ENCODE measurements at places on chromosomes 2 and 18.

DNA sequence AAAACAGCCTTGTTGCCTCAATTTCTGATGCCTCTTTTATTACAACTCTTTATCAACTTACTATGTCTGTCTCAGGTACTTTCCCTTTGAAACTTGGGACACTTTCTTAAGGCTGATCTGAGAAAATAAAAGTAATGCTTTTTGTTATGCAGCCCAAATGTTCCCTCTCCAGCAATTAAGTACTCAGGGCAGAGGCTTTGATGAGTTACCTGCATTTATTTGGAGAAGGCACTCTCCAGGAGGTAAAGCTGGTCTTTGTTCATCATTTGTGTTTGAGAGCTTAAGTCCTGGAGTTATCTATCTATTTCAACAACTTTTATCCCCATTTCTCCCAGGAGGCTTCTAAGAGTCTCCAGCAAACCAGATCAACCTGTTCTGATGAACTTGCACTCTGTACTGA lies 259.2 kb downstream of the ASXL3 start:
- DNase-seq: peak; percentile 40

- no peak for DNase-seq
Observed at GRCh38 chr18:79888016-79888415, 63.4 kb downstream of the SLC66A2 start.

GRCh38 chr2:86172610-86173009 lies 22.7 kb downstream of the IMMT start:
- DNase-seq: peak; percentile 88

GRCh38 chr18:62643181-62643580 lies 72.2 kb upstream of the PHLPP1 start:
- DNase-seq: no peak

DNA sequence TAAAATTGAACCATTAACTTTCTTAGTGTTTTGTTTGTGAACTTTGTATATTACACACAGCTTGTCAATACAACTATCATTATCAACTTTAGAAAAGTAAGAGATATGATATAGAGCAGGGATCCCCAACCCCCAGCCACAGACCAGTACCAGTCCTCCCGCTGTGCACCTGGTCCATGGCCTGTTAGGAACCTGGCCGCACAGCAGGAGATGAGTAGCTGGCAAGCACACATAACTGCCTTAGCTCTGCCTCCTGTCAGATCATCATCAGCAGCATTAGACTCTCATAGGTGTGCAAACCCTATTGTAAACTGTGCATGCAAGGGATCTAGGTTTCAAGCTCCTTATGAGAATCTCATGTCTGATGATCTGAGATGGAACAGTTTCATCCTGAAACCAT lies 491.0 kb upstream of the NXPH2 start:
- DNase-seq: no peak

GRCh38 chr2:98795891-98796676 lies 65.2 kb upstream of the MGAT4A start:
- no peak for DNase-seq

- DNase-seq: no peak
Observed at GRCh38 chr2:164877927-164878326, 36.3 kb upstream of the COBLL1 start.

DNA sequence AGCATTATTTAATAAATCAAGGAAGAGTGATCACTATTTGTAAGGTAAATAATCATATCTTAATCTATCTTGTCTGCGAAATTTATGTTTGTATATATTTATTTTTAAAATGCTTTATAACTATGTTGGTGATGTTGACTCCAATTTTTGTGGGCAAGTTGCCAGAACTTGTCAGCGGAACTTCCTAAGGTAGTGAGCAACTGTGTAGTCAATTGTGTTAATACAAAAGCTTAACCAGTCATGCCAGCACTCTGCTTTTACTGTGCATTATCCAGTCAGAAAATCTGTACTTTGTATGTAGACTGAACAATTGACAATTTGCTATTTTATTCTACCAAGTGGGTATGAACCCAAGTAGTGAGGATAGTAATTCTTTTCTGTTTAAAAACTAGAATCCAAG lies 61.9 kb upstream of the RND3 start:
- no peak for DNase-seq

- no peak for DNase-seq
Observed at GRCh38 chr2:113124984-113125855, 2.2 kb upstream of the IL1RN start.

- no peak for DNase-seq
Observed at GRCh38 chr2:129422028-129422427, 557.4 kb upstream of the RAB6C start.

- DNase-seq: no peak
Observed at GRCh38 chr18:22286585-22286984, 117.2 kb downstream of the GATA6 start.

DNA sequence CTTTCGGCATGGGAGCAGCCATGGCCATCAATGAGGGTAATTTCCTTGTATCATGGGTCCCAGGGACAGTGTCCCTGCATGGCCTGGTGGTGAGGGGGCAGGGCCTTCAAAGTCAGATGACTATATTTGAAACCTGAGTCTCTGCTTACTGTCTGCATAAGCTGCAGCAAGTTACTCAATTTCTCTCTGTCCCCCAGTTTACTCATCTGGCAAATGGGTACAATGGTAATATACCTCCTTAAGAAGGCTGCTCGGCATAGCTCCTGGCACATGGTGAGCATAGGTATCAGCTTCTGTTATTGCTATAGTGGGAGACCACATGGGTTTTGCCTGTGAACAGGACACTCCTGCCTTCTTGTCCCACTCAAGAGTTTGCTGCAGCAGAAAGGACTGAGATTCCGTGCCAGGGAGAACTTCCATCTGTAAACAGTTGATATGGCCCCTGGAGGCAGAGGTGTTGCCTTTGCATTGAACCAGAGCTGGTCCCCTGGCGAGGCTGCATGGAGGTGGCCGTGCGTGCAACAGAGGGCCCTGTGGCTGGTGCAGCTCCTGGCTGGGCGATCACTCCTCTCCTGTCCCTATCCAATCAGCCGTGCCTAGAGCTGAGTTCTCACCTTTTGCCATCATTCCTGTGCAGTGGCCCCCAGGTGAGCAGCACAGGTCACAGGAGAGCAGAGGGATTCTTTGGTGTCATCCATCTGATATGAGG lies 22.7 kb upstream of the IGFBP5 start:
- no peak for DNase-seq

DNA sequence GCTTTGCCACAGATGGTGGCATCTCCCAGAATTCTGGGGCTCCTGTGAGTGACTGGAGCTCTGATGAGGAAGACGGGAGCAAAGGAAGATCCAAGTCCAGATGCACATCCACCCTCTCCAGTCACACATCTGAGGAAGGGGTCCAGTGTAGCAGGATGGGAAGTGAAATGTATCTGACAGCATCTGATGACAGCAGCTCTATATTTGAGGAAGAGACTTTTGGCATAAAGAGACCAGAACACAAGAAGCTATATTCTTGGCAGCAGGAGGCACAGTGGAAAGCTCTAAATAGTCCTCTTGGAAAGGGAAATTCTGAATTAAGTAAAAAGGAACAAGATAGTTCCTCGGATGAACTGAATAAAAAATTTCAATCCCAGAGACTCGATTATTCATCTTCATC lies 23.5 kb upstream of the C1GALT1C1L start:
- no peak for DNase-seq

- DNase-seq: peak; percentile 31
Observed at GRCh38 chr18:39600894-39601293, 2035.3 kb upstream of the CELF4 start.

DNA sequence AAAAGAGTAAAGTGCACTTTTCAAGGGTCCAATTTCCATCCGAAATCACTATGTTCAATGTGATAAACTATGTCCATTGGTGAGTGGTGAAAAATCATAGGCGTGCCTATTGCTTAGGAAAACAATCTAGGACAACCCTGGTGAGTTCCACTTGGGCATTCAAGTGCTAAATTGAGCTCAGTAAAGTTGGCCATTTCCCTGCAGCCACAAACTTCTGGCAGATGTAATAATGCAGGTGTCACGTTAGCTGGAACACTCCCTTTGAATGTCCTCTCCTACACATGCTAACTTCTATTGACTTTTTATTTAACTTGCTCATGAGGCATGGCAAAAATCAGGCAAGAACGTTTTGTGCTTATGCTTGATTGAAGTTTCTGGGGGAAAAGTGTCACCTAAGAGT lies 67.1 kb downstream of the CPS1 start:
- no peak for DNase-seq

- DNase-seq: peak; percentile 95
Observed at GRCh38 chr18:34807106-34807796, 97.2 kb downstream of the DTNA start.

- peak; percentile 21 for DNase-seq
Observed at GRCh38 chr18:40360558-40360957, 1594.5 kb upstream of the PIK3C3 start.

GRCh38 chr18:13374468-13375301 lies 156.1 kb downstream of the LDLRAD4 start:
- DNase-seq: peak; percentile 77

- no peak for DNase-seq
Observed at GRCh38 chr2:194883711-194884110, 773.3 kb upstream of the SLC39A10 start.

DNA sequence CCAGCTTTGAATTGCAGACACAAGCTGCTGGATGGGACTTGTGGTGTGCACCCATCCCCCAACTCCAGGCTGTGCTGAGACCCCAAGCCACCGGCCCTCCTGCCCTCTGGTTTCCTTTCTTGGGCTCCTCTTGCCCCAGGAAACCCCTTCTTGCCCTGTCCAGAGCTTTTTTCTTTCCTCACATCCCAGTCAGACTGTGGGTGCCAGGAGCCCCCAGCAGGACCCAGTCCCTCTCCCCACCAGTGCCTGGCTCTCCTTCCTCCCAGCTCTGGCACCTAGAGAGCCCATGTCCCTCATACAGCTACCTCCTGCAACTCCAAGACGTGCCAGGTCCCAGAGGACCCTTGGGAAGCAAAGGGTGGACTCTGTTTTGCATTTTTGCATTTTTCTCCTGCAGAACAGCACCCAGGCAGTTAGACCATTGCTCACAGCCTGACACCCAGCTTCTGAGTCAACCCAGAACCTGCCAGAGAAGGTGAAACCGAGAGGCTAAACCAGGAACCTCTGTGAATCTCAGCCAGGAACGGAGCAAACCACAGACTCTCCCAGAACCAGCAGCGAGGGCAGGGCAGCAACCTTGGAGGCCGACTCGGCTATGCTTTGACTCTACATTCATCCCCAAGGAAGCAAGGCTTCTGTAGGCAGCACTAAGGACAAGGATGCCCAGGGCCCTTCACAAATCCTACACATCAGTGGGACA lies 221.1 kb downstream of the ANAPC1 start:
- DNase-seq: no peak

DNA sequence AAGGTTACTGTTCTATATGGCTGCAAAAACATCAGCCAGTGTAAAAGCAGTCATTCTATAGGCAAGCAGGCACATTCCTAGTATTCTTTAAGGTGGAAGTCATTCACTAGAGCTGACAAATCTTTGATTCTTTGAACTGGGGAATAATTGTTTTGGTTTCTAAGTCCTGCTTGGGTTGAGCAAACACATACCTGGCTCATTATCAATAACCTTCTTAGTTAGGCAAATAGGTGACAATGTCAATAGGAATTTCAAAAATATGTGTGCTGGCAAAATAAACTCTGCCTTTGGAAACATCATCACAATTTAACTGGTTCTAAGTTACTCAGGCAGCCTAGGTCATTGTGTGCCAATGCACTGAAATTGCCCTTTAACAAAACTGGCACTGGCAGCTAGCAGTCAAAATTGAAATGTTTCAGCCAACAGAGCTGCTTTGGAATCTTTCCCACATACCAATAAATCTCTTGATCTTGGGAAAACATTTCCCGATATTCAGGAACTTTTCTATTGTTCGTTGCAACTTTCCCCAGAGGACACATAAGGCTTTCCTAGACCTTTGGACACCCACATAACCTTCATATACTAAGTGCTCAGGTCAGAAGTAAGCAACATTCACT lies 402.0 kb upstream of the MMADHC start:
- peak; percentile 55 for DNase-seq

GRCh38 chr18:61402726-61403125 lies 69.5 kb downstream of the CDH20 start:
- DNase-seq: no peak

- peak; percentile 48 for DNase-seq
Observed at GRCh38 chr18:64409511-64409910, 260.6 kb upstream of the LINC00305 start.

DNA sequence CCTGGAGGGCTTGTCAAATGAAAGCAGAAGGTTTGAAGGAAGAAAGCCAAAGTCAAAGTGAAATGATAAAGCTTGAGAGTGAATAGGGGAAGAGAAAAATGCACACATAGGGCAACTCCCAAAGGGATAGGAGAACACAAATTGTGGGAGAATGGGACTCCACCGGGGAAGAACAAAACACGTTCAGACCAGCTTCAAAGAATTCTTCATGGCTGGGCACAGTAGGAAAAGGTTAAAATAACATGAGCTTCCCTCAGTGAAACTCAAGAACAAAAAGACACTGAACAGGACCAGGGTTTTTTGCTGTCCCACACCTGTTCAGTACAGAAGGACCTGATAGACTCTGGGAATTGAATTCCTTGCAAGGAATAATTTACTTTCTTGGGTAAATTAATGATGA lies 123.1 kb upstream of the NCKAP5 start:
- no peak for DNase-seq

DNA sequence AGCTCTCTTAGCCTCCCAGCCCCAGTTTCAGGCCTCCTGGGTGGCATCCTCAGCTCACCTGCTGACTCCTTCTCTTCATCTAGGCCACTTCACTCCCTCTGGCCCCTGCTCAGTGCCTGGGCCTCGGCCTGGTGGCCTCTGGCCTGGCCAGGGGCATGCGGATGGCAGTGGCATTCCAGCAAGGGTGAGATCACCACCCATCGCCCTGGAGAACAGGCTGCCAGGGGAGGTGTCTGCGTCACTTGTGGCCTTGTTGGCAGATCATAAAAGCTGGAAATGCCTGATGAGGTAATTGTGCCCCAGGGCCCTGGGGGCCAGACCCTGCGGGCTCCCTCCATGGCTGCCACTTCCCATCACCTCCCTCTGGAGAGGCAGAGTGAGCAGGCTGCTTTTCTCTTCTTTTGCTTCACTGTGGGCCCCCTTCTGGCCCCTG lies 72.5 kb upstream of the SMAD2 start:
- peak; percentile 92 for DNase-seq

- DNase-seq: no peak
Observed at GRCh38 chr2:45728458-45728942, 77.0 kb downstream of the PRKCE start.

- DNase-seq: peak; percentile 29
Observed at GRCh38 chr2:146817613-146818012, 1027.2 kb upstream of the ACVR2A start.

GRCh38 chr2:223815884-223816570 lies 21.4 kb downstream of the AP1S3 start:
- no peak for DNase-seq

- no peak for DNase-seq
Observed at GRCh38 chr18:39863916-39864315, 2091.1 kb upstream of the PIK3C3 start.

- DNase-seq: no peak
Observed at GRCh38 chr2:180472133-180472532, 465.0 kb upstream of the CWC22 start.

- DNase-seq: peak; percentile 88
Observed at GRCh38 chr2:23381084-23381483, 3.9 kb upstream of the KLHL29 start.

- no peak for DNase-seq
Observed at GRCh38 chr2:16750175-16750924, 84.7 kb upstream of the CYRIA start.
